Astrocyte of the hippocampus (primary cell): ENCODE measurements at places on chromosomes 12 and 14.

DNA sequence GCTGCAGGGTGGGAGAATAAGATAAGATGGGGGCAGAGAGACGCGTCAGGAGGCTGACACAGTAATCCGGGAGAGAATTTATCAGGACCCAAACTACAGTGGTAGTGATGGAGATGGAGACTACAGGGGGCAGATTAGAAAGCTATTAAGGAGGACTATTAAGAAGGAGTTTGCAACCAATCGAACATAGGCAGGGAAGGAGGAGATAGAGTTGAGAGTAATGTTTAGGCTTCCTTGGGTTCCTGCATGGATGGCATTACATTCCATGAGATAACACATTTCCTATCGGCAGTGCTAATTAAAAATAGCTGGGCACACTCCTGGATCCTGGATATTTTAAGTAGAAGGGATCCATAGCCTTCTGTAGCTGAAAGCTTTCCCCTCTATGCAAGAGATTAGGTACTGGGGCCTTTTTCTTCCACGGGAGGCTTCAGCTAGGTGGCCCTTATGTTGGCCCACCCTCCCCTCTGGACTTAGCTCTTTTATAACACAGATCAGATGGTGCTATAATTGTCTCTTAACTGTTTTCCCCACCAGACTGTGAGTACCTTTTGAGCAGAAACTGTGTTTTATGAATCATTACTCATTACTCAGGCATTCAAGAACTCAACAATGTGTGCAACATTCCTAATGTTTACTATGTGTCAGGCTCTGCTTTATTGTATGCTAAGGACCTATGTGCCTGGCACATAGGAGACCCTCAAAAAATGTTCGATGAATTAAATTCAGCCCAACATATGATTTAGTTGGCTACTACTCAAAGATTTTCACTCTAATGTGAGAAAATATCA lies 113.0 kb downstream of the RMST start:
- DNase-seq, result peak; percentile 60

- no peak for DNase-seq
Observed at GRCh38 chr12:66131067-66131688, 628 bp upstream of the LLPH start.

- no peak for DNase-seq
Observed at GRCh38 chr14:79878229-79878628, 333.1 kb downstream of the DIO2 start.

DNA sequence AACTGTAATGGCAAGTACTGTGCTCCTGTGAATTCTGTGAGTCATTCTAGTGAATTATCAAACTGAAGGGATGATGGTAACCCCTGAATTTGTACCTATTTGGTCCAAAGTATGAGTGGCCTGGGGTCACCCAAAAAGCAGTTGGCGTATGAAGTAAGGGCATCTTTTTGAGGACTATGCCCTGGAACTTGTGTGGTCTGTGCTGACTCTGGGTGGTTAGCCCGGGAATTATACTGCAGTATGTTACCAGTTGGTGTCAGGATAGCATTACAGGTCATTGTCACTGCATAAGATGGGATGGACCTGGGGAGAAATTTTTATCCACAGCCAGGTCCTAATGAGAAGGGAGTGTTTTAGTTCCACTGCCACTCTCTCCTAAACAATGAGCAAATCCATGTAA lies 174.7 kb downstream of the SSPN start:
- DNase-seq, result no peak

DNA sequence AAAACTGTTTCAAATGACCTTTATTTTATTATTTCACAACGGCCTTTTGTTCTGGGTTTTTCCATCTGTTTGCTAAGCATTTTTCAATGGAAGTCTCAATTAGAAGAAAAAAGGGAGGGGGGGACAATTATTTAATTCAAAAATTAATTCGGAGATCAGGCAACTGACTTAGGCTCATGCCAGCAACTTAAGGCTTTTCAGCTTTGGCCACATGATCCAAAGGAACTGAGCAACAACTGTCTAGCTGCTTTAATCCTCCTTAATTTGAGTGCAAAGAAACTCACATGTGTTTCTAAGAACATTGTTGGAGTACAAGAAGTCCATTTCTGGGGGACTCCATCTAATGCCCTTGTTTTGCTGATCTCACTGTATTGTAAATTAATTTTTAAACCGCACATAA lies 188.0 kb downstream of the EXOC5 start:
- DNase-seq, result no peak

DNA sequence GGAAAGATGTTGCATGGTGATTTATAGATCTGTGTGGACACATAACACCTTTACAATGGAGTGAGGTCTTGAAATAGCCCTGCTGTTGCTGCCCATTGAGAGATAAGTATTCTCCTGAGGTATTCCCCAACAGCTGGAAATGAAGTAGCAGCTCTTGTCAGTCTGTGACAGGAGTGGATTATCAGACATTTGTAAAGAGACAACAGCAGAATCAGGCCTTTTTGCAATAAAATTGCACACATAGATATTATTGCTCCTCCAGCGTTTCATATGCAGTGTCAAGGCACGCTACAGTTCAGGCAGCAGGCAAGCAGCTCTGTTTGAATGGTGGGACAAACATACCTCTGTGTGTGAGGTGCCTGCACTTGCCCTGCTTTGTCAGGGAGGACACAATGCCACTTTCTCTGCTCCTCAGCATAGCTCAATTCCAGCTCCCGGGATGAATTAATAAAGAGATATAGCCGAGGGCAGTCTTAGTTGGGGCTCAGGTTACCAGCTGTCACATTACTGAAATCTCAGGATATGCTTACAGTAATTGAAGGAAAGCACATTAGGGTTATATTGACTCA lies 49.4 kb downstream of the BICD1 start:
- no peak for DNase-seq

GRCh38 chr14:101323111-101323510 lies 238.2 kb upstream of the DIO3 start:
- no peak for DNase-seq

GRCh38 chr12:92912052-92912451 lies 17.0 kb downstream of the EEA1 start:
- peak; percentile 50 for DNase-seq

- DNase-seq, result no peak
Observed at GRCh38 chr12:119158402-119158801, 20.3 kb upstream of the HSPB8 start.

GRCh38 chr14:95156161-95157047 lies 925 bp downstream of the DICER1 start:
- DNase-seq, result peak; percentile 36

DNA sequence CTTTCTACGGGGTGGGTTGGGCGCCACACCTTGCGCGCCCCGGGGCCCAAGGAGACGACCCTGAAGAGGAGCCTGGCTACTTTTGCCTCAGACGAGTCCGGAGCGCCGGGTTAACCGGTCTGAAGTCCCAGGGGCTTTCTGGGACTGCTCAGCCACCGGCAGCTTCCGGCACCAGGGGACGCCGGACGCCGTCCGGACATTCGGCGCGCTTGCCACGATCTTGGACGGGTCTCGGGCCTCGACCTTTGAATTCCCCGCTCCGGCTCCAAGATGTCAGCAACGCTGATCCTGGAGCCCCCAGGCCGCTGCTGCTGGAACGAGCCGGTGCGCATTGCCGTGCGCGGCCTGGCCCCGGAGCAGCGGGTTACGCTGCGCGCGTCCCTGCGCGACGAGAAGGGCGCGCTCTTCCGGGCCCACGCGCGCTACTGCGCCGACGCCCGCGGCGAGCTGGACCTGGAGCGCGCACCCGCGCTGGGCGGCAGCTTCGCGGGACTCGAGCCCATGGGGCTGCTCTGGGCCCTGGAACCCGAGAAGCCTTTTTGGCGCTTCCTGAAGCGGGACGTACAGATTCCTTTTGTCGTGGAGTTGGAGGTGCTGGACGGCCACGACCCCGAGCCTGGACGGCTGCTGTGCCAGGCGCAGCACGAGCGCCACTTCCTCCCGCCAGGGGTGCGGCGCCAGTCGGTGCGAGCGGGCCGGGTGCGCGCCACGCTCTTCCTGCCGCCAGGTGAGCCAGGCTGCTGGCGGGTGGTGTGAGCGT lies at the start of gene ACOT4:
ACOT4 (plus strand) TSS at position 184 of the 760 bp plus-strand sequence; CDS start at position 271, 87 bp downstream.
- DNase-seq, result peak; percentile 63

DNA sequence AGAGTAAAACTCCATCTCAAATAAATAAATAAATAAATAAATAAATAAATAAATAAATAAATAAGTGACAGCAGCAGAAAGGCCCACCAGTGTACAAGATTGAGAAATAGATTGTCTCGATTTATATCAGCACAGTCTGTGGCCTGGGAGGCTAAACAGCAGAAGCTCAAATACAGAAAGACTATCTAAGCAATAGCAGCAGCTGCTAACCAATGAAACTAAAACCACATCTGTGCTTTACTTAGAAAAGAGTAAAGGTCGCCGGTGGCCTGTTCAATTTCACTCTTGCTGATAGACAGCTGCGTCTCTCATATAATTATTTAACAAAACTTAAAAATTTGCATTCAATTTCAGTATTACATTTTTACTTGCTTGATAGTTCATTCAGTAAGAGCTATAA lies 325.7 kb downstream of the CEP128 start:
- no peak for DNase-seq

DNA sequence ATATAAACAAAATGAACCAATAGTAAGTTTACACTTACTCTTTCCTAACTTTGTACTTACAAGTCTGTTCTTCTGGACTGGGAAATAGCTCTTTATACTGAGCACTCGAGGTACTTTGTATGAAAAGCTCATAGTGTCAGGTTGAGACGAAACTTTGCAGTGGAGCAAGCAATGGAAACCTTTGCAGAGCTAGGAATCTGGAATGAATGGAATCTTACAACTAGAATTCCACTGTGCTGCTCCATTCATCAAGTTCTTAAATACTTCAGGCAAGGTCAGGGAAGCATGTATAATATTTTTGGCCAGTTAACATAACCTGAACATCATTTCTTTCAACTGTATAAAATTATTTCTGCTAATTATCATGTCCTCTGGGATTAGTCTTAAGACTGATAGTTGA lies 1327.5 kb upstream of the FLRT2 start:
- peak; percentile 71 for DNase-seq

DNA sequence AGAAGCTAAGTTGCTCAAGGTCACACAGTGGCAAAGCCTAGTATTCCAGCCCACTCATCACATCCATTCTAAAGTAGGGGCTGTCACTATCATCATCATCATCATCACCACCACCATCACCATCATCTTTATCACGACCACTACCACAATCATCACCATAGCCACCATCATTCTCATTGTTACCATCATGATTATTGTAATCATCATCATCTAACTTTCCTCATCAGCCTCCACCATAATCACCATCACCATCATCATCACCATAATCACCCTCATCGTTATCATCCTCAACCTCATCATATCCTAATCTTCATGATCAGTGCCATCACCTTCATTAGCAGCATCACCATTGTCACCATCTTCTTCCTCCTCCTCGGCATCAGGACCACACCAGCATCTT lies 48.7 kb downstream of the NOS1 start:
- DNase-seq, result no peak

- DNase-seq, result no peak
Observed at GRCh38 chr12:83477696-83478095, 791.0 kb downstream of the TMTC2 start.

DNA sequence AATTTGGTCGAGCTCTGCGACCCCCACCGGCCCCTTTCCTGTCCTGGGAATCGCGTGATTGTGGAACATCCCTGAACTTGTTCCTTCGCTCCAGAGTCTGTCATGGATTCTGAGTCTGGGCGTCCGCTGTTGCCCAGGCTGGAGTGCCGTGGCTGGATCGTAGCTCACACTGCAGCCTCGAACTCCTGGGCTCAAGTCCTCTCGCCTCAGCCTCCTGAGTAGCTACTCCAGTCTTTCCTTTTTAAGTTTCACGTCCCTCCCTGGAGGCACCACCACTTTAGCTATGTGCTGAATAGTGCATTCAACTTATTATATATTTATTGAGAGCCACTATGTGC lies 698 bp downstream of the ACOT6 start:
- DNase-seq, result no peak

GRCh38 chr12:32205731-32206130 lies 99.1 kb downstream of the BICD1 start:
- DNase-seq, result no peak

GRCh38 chr14:67237591-67237990 lies 3.6 kb upstream of the PALS1 start:
- no peak for DNase-seq

- peak; percentile 59 for DNase-seq
Observed at GRCh38 chr14:67446371-67447032, 34.5 kb upstream of the PLEK2 start.

- peak; percentile 89 for DNase-seq
Observed at GRCh38 chr12:38906482-38907200, 1.2 kb upstream of the CPNE8 start.

GRCh38 chr12:101909646-101910045 lies 32.3 kb downstream of the DRAM1 start:
- no peak for DNase-seq

DNA sequence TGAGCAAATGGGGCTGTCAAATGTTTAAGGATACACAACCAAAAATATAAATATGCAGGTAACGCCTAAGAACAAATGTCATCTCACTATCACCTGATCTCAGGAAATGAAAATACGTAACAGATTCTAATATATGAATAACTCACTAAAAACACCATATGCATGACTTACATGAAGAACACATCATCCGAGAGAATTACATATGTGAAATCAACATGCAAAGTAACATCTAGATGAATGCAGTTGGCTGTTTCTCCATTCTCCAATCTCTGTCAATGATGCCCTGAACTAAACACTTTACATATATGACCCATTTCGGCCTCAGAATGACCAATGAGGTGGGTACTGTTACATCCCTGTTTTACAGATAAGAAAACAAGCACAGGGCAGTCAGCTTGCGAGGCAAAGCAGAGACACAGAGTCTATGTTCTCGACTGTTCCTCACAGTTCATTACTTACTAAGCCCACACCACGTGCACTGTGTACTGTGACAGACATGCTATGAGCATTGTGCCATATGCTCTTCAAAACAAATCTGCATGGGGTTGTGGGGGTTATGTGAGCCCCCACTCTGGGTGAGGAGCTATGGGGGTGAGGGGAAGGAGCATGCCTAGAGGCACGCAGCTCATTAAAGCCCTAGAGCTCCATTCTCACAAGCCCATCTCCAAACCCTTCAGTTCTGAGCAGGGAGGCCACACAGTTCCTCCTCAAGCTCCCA lies 42.6 kb downstream of the ZFYVE21 start:
- DNase-seq, result no peak

GRCh38 chr14:96156804-96157760 lies 47.6 kb upstream of the BDKRB2 start:
- DNase-seq, result no peak

DNA sequence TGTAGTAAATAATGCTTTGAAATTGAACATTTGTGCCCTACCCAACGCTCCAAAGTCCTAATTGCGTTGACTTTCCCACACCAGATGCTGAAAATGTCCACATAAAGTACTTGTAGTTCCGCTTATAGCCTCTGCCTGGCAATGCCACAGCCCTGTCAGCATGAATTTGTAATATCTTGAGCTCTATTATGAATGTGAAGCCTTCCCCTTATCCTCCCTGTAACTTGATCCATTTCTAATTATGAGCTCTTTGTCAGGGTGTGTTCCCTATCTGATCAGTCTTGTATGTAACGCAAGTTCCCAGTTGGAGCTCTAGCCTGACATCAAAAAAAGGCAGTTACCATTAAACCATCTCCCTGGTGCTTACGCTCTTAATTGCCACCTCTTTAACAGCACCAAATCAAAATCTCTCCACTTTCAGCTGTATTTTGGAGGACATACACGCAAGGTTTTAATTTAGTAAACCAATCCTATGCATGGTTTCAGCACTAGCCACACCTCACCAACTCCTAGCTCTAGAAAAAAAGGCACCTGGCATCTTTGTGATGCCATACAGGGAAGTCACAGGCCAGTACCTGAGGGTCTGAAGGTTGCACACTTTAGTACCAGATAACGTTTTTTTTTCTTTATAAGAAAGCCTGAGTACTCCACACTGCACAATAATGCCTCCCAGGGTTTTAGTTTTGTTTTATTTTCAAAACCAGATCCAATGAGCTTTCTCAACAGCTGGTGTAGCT lies 69.3 kb downstream of the EEA1 start:
- DNase-seq, result no peak

GRCh38 chr12:83823386-83824045 lies 1089.1 kb downstream of the SLC6A15 start:
- DNase-seq, result peak; percentile 31
